GM10248 (cell line): ENCODE measurements at places on chromosomes 2 and 18.

DNA sequence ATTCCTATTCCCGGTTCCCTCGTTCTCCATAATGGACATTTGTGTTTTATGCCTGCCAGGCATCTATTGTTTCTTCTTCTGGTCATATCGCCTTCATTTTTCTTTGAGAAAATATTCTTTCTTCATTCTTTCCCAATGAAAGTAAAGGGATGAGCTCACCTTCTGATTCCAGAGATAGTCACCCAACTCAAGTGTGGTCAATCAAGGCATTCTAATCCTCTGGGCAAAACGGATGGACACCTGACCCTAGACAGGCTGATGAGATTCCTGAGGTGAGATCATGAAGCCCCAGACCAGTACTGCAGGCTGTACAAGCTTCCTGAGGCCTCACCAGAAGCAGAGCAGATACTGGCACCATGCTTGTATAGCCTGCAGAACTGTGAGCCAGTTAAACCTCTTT is 52.8 kb downstream of the GAD1 start:
- DNase-seq = no peak

DNA sequence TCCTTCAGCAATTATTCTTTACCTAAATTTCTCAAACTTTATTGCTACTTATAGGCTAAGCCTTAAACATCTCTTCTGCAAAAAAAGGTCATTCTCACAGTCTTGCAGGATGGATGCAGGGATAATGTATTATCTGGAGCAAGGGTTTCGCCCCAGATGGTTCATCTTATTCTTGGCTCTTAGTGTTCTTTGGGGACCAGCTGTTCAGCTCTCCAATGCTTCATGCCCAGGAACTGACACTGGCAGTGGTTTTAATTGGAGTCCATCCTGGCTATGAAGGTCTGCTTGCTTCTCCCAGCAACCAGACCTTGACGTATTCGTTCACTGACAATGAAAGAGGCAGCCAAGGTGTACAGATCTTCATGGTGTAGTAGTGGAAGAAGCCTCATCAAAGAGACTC is 331.9 kb downstream of the SLC8A1 start:
- DNase-seq = no peak

- DNase-seq = no peak
These were observed 827.7 kb downstream of the SOCS6 start for GRCh38 chr18:71116535-71116934.

GRCh38 chr2:224520064-224520463 is 65.1 kb downstream of the CUL3 start:
- DNase-seq = peak; percentile 30

GRCh38 chr2:37085731-37086147 is 1.4 kb downstream of the GPATCH11 start:
- DNase-seq = no peak

GRCh38 chr2:66982766-66983165 is 414.4 kb upstream of the ETAA1 start:
- no peak for DNase-seq

DNA sequence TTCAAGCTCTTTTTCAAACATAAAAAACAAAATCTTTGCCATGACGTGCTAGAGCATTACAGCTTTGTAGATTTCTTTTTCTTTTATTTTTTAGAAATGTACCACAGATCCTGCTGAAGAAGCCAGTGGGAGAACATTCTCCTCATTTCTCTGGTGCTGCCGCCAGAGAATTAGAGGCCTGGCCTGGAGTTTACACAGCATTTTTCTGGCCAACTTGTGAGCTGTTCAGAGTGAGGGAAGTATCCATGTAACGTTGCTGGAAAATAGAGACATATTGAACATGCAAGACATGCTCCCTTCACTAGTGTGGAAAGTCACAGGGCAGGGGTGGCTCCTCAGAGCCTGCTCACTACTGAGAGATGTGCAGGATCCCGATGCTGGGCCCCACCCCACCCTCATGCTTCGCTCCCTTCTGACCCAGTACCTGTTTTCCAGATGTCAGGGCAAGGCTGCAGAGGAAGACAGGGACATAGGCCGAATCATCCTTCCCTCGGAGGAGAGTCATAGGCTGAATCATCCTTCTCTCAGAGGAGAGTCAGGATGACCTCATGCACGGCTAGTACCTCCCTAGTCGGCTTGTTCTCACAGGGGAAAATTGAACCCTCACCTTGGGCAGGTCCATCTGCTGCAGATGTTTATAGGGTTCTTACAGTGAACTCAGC is 298.5 kb downstream of the INSIG2 start:
- no peak for DNase-seq

DNA sequence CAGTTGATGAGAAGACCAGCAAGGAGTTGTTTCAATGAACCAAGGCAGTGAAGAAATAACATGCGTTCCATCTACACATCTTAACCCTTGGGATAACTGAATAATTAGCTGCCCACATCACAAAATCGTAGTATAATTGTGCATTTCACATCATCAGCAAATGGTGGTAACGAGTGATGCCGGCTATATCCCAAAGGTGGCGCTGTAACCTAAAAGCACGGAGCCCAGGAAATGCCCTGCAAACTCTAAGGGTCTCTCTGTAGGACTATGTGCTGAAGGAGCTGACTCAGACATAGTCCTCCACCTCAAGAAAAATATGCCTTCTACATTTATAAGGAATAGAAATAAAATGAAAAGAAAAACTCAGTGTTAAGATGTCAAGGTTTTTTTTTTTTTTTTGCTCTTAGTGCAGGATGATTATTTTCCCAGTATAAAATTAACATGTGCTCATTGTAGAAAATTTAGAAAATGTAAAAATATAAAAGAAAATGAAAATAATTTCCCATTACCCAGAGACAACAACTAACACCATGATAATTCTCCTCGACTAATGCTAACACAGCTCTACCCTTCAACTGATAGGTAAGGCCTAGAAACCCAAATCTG is 23.1 kb upstream of the DSG3 start:
- DNase-seq = peak; percentile 31

DNA sequence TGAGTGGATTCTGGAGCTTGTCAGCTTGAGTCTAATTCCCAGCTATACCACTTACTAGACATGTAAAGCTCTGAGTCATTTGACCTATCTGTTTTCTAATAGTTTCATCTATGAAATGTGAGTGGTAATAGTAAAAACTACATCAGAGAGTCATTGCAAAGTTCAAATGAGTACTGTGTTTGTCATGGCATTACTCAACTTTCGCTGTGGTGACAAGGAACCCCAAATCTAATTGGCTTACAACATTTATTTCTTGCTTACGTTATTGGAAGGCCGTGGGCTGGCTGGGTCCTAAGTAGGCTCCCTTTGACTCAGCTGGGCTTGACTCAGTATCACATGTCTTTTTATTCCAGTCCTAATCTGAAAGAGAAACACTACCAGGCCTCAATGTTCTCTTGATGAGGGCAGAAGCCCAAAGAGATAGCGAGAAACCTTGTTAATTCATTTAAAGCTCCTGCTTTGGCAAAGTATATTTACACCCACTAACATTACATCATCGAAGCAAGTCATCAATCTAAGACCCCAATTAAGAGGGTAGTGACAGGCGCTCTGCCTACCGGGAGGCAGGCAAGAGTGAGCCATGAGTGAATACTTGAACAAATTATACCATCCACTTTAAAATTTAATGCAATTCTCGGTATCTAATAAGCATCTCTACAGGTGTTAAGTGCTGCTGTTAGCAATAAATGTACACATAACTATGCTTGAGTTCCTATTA is 431.8 kb upstream of the SPHKAP start:
- DNase-seq = no peak

DNA sequence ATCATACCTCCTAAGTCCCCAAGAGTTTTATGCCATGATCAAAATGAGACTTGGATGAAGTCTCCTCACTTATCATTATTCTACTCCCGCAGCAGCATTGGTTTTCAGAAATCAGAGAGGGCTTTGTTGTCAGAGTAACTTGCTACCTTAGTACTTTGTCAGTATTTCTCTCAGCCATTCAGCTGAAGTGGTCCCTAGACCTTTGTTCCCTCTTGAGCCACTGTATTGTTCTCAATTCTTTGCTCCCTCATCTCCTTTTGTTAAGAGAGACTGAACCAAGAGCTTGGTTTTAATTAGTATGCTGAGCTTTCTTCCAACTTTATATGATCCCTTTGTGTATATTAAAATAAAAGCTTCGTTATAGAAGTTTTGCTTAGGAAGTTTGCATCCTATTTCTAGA is 133.4 kb downstream of the DOCK10 start:
- DNase-seq = no peak

- DNase-seq = no peak
These were observed 612.2 kb upstream of the VRK2 start for GRCh38 chr2:57434441-57434840.

DNA sequence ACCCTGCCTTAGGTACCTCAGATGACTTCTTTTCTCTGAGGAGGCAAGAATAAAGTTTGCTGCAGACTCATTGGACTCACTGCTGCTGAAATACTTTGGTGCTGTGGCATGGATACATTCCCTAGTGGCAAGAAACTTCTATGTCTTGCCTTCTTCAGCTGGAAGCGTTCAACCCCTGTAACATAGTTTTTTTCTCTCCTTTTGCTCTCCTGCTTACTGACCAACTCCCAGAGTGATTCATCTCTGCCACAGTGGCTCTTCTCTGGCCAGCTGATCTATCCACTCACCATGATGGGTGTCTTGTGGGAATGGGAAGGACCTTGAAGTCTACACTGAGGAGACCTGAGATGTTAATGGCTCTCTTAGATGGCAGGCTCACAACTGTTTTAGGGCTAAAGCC is 309.3 kb upstream of the LRRTM4 start:
- DNase-seq = no peak
